ENCODE measurements at places on chromosomes 2 and 18.

GRCh38 chr2:172179045-172179701 lies 76.5 kb upstream of the DLX2 start:
- no peak for DNase-seq

- no peak for DNase-seq
Observed at GRCh38 chr2:22942441-22942840, 442.5 kb upstream of the KLHL29 start.

- DNase-seq = no peak
Observed at GRCh38 chr2:100606332-100606725, 43.5 kb downstream of the PDCL3 start.

DNA sequence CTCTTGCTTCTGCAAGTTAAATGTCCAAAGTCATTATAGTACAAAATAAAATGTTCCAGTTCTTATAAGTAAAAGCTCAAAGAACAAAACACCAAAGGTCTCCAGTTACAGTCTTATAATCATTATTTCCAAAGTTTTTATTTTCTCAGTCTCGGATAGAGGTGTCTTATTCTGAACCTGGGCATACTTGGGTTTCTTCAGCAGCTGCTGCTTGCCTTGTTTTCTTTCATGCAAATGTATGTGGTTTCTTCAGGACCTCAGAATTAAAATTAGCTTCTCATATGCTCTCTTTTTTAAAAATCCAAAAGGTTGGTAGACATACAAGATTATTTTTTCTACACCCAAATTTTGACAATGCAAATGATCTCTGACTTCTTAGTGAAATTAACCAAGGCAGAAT lies 383.0 kb downstream of the METTL4 start:
- DNase-seq = no peak

DNA sequence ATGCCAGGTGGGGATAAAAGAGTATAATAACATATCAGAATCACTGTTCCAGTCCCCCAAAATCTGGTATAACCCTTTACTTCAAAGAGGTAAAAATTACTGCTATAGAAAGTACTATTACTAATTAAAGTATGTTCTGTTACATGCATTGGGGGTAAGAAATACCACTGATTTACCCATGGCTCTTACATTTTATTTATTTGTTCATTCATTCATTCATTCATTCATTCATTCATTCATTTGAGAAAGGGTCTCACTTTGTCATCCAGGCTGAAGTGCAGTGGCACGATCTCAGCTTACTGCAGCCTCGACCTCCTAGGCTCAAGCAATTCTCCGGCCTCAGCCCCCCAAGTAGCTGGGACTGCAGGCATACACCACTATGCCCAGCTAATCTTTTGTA lies 74.4 kb downstream of the MBOAT2 start:
- DNase-seq = no peak

- no peak for DNase-seq
Observed at GRCh38 chr2:234954551-234954992, 2.8 kb downstream of the SH3BP4 start.

DNA sequence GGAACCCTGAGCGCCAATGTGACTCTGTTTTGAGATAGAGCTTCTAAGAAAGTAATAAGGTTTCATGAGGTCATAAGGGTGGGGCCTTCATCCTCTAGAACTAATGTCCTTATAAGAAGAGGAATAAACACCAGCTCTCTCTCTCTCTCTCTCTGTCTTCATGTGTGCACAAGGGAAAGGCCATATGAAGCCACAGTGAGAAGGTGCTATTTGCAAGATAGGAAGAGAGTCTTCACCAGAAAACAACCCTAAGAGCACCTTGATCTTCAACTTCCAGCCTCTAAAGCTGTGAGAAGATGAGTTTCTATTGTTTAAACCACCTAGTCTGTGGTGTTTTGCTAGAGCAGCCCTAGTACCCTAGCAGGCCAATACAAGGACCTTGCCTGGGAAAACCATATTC lies 55.8 kb downstream of the DOCK10 start:
- no peak for DNase-seq

GRCh38 chr2:71613953-71614925 lies 160.9 kb downstream of the DYSF start:
- peak; percentile 78 for DNase-seq

DNA sequence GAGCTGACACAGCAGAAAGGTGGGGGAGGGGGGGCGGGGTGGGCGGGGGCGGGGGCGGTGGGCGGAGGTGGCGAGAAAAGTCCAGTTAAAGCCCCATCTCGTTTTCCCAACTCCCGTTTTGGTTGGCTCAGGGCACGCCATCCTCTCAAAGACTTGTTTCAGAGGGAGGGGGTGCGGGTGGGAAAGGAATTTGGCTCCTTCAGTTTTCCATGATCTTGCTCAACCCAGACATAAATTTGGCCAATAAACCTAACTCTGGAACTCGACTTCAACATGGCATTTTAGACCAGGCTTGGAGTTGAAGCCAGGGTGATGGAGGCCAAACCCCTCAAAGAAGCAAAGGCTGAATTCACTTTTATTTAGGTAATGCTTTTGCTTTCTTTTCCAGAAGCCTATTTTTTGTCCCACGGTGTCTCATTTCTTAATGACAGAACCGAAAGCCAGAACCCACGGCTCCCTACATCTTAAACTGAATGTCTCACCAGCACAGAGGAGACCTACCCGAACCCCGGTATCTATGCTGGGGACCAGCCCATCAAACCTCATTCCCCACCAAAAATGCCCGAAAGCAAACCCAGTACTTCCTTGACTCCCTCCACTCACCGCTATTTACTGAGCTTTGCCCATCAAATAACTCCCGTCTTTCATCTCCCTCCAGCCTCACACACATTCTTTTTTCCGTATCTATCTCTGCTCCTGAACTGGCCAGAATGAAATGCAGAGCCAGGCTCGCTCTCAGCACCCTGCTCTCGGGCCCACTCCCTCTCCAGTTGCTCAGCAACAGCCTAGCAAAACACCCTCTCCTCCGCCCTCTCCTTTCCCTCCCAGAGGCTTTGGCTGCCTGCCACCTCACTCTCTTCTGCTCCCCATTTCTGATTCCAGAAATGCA lies 4.3 kb downstream of the IGFBP5 start:
- DNase-seq = no peak

DNA sequence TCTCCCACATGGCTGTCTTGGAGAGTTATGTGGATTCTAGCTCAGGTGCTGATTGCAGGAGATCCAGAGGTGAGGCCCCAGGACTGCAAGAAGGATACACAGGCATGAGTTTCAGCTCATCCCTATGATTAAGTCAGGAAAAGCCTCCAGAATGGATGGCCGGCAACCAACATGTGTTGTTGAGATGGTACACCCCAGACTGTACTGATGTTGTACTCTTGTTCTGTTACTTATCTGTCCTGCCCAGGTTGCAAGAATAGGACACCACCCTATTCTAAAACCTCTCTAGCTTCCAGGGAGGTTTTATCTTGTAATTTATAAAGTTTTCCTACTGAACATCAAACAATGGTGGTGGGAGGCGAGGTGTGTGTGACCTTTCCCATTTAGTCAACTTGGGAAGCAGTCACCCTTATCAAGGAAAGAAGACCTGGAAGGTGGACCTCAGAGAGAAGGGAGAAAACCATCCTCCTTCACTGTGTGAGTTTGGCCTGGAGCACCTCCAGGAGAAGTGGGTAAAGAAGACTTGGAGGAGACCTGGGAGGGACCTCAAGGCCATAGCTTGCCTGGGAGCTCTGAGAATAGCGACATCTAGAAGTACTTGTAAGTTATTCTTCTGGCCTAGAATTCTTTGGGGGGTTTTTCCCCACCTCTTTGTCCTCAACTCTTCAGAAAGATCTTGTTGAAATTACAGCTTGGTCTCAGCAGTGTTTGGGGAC lies 8.6 kb downstream of the FAM124B start:
- DNase-seq = no peak

All from esophagus muscularis mucosa (tissue), 4 donors.